Kidney glomerular epithelial cell (primary cell): ENCODE measurements at places on chromosomes 1 and 21.

- no peak for DNase-seq
Measured at GRCh38 chr1:15676010-15676409, 8.1 kb upstream of the PLEKHM2 start.

- DNase-seq: no peak
Measured at GRCh38 chr1:147735423-147735822, 25.0 kb downstream of the GJA5 start.

DNA sequence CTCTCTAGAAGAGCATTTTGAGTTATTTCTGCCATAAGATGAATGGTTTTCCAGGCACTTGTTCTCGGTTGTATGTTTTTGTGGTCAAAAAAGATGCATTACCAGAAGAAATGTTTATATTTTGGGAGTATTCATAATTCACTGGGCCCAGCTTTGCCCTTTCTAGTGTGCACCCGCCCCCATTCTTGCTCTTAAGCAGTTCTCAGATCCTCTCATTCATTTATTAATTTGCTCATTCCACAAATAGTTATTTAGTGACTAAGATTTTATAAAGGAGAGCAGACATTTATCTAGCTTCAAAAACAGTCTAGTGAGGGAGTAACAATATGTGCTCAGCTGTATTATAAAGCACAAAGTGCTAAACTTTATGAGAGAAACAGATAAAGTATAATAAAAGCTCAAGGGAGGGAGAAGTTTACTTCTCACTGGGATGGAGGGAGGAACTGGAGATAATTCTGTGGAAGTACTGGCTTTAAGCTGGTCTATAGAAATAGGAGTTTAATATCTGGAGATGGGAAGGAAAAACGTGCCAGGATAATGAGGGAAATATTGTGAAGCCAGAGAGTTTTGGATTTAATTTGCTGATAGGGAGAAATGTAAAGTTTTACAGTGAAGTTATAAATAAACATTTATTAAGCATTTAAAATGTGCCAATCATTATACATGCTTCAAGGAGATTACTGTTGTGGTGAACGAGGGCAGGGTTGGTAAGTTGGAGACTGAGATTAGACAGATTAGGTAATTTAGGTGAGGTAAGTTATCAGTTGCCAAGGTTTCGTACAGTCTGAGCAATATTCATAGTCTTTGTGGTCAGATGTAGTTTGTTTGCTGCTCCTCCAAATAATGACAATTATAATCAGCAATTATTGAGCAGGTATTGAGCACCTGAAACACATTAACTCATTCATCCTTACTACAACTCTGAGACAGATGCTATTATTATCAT is 9.1 kb upstream of the MACF1 start:
- peak; percentile 85 for DNase-seq

- DNase-seq: no peak
Measured at GRCh38 chr1:109096120-109096519, 5.6 kb downstream of the TMEM167B start.

- no peak for DNase-seq
Measured at GRCh38 chr1:221573756-221574155, 168.1 kb downstream of the DUSP10 start.

DNA sequence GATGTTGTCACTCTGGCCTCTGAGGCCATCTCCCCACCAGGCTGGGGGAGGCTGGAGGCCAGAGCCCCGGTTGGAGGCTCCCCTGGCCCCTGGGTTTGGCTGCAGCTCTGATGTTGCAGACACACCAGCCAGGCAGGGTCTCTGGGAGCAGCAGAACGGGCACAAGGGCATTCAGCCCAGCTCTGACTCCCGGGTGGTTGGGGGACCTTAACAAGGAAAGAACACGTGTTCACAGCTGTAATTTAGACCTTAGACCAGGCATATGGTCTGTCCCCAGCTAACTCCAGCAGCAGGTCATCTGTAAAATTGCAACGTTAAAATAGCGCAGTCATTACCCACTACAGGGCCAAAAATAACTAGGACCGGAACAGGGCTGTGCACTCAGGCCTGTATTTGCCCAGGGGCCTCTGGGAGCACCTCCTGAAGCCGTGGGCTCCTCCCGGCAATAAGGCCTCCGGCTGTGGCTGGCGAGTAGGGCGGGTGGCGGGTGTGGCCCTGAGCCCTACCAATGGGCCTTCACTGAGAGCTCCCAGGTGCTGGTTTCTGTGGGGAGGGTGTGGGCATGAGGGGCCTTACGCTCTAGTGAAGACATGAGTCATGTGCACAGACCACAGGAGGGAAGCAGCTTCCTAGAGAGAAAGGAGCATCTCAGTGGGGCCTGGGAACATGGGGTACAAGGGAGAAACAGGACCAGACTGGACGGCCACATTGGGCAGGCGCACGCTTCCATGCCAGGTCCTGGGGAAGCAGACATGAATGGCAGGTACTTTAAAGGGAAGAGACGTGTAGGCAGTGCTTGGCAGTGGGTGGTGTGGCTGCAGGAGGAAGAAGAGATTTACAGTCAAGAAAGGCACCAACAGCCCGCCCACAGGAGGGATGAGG is 6.1 kb downstream of the LDLRAP1 start:
- peak; percentile 65 for DNase-seq

DNA sequence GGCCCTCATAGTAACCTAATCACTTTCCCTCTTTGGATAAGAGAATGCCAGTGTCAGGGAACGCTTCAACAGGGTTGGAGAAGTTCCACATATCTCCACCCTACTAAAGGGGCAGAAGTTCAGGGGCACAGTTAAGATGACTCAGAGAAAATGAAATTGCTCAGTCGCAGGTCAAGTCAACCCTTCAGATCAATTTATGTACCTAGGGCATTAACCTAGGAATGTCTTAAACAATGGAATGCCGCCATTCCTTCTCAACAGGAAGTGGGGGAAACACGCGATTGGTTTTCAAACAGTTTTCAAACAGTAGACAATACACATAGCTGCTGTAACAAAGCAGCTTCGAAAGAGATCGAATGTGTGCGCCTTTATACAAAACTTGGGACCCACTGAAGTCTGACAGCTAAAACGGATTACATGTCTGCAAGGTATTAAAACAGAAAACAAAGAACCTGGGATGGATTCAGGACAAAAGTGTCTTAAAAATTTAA is 897 bp downstream of the SLC25A24 start:
- DNase-seq: peak; percentile 67

DNA sequence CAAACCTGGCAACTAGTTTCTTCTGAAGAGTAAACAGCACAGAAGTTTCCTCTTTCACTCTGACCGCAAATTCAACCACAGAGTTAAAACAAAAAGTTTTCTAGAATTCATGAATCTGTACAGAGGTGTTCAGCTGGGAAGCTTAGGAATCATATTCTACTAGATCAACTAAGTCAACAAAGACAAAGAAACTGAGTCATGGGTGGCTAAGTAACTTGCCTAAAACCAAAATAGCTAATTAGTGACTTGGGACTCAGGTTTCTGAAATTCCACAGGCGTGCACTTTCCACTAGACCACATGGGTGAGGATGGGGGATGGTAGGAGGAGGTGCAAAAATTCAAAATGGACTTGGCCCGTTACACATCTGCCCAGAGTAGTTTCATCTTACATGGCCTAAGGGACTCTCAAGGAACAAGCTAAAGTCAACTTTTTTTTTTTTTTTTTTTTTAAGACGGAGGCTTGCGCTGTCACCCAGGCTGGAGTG is 25.8 kb downstream of the PTPN14 start:
- DNase-seq: peak; percentile 42

GRCh38 chr1:17909634-17910033 is 154.5 kb downstream of the ACTL8 start:
- no peak for DNase-seq

DNA sequence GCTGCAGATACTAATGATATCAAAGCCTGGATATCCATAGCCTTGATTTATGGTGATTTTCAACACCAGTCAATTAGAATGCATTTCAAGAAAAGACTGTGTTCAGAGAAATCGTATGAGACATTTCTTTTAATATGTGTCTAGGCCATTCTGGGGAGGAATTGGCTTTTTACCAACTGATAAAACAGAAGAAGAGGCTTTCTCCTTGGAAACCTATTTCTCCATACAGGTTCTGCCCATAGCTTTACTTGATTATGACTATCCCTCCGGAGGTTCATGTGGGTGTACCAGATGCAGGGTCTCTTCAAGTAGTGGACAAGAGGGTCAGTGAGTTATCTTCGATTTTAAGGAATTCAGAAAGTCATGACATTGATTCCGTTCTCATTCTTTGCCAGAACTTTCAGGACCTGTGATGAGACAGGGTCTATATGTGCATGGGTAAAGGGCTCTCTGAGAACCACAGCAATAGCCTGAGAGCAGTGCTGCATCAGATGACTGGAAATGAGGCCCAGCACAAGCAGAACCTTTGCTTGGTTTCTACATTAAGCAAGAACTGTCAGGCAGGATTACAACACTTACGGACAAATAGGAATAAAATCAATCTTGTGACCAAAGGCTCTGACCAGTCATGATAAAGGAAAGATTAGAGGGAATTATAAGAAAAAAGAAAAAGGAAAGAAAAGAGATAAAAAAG is 263.7 kb upstream of the SGIP1 start:
- DNase-seq: no peak

DNA sequence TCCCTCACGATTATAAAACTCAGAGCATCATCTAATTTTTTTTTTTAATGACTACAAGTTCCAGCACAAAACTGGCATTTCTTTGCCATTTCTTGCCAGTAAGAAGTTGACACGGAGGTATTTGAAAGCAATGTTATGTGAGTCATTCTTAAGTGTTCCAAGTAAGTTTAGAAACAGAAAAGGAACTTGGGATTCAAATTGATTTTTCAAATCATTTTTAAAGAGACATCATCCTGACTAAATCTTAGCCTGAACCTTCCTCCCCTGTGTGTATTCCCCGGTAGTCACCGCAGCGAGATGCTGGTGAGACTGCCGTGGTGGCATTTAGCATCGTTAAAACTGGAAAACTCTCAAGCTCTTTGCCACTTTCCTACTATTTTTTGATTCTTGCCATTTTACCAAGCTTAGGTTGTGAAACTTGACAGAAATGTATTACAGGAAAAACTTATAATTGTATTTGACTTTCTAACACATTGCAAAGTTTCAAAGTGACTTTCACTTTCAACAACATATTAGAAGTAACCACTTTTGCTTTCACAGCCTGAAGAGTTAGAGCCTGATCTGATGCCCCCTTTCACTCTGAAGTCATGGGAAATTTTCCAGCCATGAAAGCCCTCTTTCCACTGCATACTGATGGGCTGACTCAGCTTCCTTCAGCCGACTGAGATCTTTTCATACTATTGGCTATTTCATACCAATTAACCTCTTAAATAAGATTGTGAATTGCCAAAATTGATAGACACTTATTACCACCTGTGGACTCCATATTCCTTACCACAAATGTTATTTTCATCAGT is 61.4 kb downstream of the OLFML2B start:
- DNase-seq: peak; percentile 84

GRCh38 chr1:243982447-243983018 is 68.5 kb upstream of the ZBTB18 start:
- no peak for DNase-seq

DNA sequence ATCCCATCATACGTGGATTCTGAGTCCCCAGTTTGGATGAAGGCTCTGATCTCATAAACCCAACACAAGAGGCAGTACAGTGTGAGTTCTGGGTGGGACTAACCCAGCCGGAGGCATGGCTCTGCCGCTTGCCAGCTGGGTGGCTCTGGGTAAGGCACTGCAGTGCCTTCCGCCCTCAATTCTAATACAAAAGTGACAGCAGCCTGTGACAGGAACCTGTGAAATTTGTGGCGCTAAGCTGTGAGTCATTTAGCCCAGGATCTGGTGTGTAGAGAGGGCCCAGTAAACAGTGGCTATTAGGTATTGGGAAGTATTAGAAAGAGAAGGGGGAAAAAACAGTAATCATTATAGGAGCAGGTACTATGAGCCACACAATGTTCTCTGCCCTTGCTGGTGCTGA is 23.3 kb downstream of the HSPG2 start:
- no peak for DNase-seq

DNA sequence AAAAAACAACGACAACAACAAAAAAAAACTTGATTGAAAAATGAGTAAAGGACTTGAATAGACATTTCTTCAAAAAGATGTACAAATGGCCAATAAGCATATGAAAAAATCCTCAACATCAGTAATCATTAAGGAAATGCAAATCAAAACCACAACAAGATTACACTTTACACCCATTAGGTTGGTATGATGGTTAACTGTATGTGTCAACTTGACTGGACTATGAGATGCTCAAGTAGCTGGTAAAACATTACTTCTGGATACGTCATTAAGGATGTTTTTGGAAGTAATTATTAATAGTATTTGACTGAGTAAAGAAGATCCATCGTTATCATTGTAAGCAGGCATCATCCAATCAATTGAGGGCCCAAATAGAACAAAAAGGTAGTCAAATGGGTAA is 34.9 kb upstream of the LYPLAL1 start:
- no peak for DNase-seq

- no peak for DNase-seq
Measured at GRCh38 chr1:220875260-220875659, 4.0 kb upstream of the HLX start.

DNA sequence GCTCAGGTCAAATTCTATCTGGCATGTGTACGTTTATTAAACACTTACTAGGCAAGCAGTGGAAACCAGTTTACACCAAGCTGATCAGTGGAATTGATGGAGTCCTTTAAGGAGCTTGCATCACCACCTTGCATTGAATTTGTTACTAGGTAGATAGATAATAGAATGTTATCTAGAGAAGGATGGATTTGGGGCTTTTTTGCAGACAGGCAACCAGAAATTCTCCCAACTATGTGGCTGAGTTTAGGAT is 44.9 kb downstream of the HHAT start:
- no peak for DNase-seq

DNA sequence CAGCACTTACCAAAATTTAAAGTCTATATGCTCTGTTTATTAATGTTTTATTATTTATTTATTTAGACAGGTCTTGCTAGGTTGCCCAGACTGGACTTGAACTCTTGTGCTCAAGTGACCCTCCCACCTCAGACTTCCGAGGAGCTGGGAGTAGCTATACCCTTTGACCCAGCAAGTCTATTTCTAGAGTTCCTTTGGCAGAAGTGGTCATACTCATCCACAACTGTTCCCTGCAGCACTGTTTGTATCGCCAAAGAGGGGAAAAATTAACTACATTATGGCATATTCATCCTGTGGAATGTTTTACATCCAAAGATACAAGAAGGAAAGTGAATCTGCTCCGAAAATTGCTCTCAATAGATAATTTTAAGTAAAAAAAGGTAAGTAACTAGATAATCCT is 28.5 kb downstream of the CACNA1S start:
- no peak for DNase-seq

DNA sequence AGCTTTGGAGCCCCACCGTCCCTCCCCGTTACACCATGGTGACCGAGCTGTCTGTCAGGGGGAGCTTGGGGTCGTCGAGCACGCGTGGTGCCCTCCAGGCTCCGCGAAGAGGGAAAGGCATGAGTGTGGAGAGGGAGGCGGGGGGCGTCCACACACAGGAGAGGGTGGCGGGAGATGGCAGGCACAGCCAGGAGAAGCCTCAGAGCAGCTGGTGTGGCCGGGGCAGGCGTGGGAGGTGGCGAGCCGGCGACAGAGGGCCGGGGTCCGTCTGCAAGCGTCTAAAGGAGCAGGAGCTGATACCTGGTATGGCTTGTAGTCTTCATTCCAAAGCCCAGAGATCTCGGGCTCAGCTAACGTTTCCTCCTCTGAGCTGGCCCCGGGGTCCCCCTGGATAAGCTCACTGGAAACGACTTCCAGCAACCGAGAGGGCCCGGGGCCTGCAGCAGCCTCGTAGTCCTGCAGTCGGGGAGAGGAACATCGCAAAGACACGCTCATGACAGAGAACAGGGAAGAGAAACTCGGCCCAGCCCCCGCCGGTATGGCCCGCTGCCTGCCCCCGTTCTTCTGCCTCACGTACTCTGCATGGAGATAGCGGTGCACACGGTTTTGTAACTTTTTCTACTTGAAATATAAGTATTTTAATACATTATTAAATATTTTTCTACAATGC is 37.4 kb downstream of the CFAP74 start:
- no peak for DNase-seq
